Activated CD4-positive, alpha-beta T cell treated with anti-CD3 and anti-CD28 coated beads, Interleukin-2, amount 50 U/mL, for 24 hours (primary cell): ENCODE measurements at places on chromosomes 2 and 18.

GRCh38 chr2:689237-689636 lies 12.0 kb upstream of the TMEM18 start:
- DNase-seq: no peak

GRCh38 chr2:218431878-218432277 lies 13.0 kb downstream of the VIL1 start:
- DNase-seq: no peak

DNA sequence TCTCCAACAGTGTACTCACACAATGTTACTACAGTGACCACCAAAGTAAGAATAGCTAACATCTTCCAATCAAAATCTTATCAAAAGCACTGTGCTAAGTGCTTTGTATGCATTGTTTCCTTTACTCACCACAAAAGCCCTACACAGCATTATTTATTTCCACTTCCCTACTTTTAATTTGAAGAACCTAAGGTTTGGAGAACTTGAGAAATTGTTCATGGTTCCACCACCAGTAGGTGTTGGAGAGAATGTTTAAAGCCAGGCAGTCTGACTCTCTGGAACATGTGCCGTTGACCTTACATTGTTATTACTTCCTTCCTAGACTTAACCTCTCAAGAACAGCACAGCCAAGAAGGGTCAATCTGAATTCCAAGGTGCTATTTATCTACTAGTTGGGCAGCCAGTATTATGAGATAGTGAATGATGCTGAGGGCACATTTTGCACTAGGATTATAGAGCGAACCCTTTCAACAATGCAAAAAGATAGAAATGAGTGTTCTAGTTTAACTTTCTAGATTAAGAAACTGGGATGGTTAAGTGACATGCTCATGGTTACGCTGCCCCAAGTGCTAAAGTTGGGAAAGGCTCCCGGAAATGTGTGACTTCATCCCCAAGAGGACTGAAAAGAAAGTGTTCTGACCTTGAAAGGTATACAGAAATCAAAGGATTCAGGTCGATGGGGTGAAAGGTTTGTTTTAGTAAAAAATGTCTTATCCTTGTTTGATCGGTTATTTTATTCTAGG lies 55.2 kb upstream of the FAM136A start:
- no peak for DNase-seq

DNA sequence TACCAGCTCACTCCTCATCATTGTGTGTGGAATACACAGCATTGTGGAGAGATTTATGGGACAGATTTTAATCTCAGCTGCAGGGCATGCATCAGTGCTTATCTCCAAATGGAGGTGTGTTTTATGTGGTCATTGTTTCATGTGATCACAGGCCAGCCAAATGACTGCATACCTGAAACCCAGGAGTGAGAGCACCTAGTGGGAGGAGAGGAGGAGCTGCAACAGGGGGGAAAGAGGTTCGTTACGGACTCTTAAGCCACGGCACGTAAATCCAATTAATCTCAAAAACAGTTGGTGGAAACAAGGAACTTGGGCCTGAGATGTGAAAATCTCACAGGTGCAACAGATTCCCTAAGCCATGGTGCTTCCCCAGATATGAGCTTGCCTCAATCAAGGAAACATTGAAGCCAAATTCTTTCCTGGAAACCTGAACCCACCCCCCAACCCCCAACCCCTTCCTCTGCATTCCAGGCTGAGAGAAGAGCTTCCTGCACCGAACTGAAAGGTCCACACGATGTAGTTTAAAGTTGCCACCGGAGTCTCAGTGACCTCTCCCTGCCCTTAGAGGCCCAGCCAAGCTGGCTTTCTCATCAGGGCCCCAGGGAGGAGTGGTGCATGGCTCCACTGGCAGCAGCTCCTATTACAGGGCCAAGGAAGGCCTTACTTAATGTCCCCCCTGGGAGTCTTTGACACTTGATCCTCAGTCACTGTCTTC lies 167.4 kb downstream of the C1D start:
- no peak for DNase-seq

GRCh38 chr18:53909668-53910067 lies 314.8 kb downstream of the MBD2 start:
- no peak for DNase-seq

DNA sequence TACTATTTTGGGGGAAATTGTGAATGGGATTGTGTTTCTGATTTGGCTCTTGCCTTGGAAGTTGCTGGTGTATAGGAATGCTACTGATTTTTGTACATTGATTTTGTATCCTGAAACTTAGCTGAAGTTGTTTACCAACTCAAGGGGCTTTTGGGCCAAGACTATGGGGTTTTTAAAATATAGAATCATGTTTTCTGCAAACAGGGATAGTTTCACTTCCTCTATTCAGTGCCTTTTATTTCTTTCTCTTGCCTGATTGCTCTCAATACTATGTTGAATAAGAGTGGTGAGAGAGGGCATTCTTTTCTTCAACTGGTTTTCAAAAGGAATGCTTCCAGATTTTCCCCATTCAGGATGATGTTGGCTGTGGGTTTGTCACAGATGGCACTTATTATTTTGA lies 1383.8 kb upstream of the ACVR2A start:
- DNase-seq: no peak
